Activated CD4-positive, alpha-beta T cell treated with anti-CD3 and anti-CD28 coated beads for 1 hour (primary cell): ENCODE measurements at places on chromosomes 16 and 17.

DNA sequence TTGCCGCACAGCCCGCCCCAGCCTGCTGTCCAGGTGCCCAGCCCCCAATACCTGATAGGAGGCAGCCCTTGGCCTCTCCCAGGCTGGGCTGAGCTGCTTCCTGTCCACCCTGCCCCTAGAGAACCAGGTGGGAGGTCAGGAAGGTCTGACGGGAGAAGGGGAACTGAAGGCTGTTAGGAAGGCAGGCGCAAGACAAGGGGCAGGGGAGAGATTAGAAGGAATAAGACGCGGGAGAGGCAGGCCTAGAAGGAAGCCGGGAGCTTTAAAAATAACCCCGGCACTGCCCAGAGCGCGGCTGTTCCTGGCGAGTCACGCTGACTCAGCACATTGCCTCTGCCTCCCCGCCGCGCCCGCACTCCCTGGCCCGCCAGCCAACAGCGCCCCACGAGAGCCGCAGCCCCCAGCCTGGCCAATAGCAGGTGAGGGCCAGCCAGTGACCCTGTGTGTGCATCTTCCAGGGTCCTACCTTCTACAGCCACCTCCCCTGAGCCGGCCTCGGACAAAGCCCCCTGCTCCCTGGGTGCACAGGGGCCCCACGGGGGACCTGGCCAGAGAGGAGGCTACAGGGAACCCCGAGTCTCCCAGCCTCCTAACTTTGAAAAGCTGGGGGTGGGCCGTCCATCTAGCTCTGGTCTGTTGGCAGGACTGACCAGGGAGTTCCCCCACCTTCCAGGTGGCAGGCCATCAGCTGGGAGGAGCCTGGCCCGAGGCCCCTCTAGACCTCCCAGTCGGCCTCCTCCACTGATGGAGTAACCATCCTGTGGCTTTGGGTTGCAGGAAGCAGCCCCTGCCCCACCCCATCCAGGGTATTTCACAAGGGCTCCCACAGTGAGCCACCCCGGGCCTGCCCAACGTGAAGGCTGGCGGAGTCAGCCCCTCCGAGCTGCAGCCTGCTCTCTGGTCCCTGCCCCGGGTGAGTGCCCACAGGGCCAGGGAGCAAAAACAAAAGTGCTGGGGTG, 4.0 kb downstream of the MAFG start:
- DNase-seq = no peak

GRCh38 chr16:28491230-28491969, 474 bp downstream of the CLN3 start:
- DNase-seq = no peak

- DNase-seq = no peak
Measured at GRCh38 chr17:67639979-67640378, 77.8 kb upstream of the NOL11 start.

DNA sequence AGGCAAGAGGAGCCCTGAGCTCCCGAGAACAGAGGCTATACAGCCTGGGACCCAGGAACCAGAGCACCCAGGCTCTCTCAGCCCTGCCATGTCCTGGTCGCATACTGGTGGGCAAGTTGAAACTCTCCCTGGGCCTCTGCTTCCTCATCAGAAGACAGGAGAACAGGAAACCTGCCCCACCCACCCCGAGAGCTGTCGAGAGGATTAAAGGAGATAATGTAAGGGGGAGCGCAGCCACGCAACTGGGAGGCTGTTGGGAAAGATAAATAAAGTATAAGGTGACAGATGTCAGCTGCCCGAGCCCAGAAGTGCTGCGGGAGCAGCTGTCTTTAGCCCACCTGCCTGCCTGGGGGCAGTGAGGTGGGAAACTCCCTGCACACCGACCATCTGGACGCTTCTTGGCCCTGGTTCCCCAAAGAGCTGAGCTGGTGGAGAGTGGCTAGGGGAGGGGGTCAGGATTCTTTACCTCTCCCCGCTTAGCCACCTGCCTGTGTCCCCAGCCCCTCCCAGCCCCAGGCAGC, 6.8 kb downstream of the KIF19 start:
- DNase-seq = no peak

GRCh38 chr16:75244844-75245758, 6.3 kb downstream of the BCAR1 start:
- no peak for DNase-seq

- DNase-seq = peak; percentile 16
Measured at GRCh38 chr17:794876-795275, 12.7 kb downstream of the MRM3 start.

DNA sequence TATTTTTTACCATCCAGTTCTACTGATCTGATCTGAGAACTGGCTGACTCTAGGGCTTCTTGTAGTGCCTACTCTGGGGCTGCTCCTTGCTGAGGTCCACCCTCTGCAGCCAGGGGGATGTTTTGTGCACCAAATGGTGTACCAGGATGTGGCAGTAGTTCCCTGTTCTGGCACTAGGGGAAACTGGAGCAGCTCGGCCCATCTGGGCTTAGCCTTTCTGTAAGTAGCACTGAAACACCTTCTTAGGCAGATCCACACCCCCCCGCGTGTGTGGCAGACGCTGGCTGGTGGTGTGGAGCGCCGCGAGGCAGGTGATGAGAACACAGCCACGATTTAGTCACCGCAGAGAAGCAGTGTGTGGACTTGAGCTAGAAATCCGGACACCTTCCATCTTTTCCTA, 17.0 kb downstream of the DUSP14 start:
- no peak for DNase-seq
